ENCODE measurements at places on chromosomes 4 and X.

DNA sequence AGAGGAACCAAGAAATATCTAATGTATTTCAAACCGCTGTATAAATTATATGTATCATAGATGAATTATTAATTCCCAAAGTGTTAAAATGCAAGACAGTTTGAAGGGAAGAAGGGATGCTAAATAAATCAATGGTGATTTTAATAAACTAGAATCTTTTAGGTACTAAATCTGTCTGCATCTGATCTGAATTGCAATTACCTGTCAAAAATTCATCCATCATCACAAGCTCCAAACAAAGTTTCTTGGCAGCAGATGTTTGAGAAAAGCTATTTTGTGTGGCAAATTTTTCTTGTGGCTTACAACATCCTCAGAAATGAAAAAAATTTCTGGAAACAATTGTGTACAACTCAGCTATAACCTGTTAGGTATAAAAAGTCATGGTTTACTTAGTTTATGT, 816.0 kb upstream of the NDST4 start:
- DNase-seq, result no peak

DNA sequence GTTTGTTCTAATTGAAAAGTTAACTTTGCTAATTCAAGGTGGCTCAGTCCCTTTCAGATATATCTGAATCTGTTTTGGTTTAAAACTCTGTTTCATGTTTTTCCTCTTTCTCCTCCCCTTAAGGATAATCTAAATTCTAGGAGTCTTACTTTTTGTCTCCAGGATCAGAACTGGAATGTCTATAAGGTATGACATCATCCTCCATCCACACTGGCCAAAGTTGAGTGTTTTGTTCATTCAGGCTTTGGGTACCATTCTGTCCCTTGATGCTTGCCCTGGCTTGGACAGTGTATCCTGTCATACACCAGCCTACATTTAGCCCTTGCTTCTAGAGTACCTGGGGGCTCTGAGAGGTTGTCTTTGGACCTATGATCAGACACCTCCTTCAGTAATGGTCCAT, 56.8 kb upstream of the ANTXR2 start:
- no peak for DNase-seq

- DNase-seq, result no peak
Measured at GRCh38 chrX:74292808-74293123, 11.2 kb upstream of the ZCCHC13 start.

GRCh38 chrX:48700951-48701653, 4.6 kb downstream of the SUV39H1 start:
- no peak for DNase-seq

DNA sequence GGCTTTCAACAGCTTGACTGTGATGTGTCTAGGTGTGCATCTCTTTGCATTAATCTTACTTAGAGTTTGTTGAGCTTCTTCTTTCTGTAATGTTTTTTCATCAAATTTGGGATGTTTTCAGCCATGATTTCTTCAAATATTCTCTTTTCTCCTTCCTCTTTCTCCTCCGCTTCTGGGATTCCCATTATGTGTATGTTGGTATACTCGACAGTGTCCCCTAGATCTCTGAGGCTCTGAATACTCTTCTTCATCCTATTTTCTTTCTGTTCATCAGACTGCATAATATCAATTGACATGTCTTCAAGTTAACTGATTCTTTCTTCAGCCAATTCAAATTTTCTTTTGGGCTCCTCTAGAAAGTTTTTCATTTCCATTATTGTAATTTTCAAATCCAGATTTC, 25.9 kb downstream of the STPG2 start:
- no peak for DNase-seq

GRCh38 chrX:22086003-22086402, 53.9 kb downstream of the PHEX start:
- DNase-seq, result no peak

DNA sequence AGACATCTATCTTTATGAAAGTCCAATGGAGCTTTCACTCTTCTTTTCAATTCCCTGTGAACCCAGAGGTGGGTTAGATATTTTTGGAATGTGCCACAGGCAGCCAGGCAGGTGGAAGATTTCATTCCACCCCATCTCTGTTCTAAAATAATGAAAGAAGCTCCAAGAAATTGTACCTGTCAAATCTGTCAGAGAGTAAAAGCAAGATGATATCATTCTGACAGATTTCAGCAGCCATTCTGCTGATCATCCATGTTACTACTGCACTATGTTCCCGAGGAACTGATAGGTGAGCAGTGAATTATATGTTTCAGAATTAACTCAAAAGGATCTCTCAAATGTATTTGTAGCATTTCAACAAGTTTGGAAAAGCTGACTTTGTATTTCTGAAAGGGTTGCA, 339.5 kb upstream of the SPANXN4 start:
- no peak for DNase-seq

DNA sequence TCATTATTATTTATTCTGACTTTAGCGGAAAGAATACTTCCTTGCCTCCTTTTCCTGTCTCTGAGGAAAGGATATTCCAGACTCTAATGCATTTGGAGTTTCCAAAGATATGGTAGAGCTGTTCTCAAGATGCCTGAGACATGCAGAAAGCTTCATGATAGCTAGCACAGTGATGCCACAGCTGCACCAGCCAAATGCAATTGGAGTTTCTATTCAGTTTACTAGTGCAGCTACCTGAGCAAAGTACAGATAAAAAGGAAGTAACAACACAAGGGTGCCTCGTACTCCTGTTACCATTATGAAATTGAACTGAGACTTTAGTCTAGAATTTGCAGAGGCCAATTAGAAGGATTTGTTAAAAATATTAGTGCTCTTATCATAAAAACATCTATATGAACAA, 57.5 kb upstream of the PARM1 start:
- no peak for DNase-seq
